HEK293T (cell line): ENCODE measurements at places on chromosomes 12 and 14.

DNA sequence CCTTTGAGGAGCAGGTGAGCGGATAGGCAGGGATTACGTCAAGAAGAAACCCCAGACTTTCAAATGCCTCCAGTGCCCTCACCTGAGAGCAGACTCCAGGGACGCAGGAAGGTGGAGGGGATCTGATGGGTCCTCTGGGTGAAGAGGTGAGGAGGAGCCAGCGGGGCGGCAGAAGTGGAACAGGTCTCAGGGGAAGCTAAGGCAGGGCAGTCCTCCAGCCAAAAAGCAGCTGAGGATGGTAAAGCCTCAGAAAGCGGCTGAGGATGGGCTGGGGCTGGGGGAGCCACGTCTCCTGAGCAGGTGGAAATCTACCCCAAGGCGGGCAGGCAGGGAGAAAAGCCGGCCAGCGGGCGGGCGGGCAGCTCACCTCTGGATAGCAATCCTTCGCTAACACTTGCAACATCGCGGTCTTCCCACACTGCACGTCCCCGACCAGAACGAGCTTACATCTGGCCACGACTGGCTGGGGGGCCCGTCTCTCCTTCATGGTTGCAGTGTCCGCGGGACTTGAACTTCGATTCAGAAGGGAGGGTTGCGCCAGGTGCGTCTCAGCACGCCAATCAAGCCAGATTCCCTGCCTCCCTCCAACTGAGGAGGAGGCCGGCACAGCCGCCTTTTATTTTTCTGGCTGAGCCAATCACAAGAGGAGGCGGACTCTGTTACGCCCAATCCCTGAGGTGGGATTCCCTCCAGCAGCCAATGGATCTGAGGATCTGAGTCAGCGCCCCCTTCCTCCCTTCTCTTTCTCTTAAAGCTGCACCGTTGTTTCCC lies at the start of gene RND1:
Gene RND1, minus strand, starts transcription at position 590 of the 771 bp plus-strand sequence. Its CDS starts 103 bp downstream, at position 487.
- peak; percentile 95 for DNase-seq

DNA sequence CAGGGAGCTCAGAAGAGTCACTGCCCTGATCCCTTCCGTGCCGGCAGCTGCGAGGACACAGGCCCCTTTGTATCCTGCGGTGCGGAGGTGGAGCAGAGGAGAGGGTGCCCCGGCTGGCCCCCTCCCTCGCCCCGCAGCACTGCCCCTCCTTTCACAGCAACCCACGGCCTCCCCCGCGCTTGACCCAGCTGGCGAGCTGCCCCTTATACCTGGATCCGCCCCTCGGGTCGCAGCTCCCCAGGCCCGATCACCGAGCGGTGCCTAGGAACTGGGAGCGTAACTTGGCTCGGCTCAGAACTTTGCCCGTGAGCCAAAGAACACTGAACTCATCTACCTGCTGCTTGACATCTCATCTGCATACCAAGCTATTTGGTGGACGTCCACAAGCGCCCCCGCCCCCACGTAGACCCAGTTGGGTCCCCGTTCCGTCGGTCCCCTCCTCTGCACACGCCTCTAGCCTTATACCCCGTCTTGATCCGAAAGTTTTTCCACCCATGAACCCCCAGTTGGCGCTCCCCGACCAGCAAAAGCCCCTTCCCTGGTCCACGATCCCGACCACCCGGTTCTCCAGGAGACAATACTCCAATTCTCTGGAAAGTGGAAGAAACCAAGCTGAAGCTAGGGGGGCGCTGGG lies 697 bp upstream of the DNAJC14 start:
- no peak for DNase-seq

GRCh38 chr12:49577589-49578315 lies 9.8 kb upstream of the MCRS1 start:
- no peak for DNase-seq

- peak; percentile 20 for DNase-seq
Observed at GRCh38 chr12:72272731-72273498, 745 bp downstream of the TRHDE start.

- no peak for DNase-seq
Observed at GRCh38 chr12:103139876-103140275, 182.4 kb downstream of the ASCL1 start.

DNA sequence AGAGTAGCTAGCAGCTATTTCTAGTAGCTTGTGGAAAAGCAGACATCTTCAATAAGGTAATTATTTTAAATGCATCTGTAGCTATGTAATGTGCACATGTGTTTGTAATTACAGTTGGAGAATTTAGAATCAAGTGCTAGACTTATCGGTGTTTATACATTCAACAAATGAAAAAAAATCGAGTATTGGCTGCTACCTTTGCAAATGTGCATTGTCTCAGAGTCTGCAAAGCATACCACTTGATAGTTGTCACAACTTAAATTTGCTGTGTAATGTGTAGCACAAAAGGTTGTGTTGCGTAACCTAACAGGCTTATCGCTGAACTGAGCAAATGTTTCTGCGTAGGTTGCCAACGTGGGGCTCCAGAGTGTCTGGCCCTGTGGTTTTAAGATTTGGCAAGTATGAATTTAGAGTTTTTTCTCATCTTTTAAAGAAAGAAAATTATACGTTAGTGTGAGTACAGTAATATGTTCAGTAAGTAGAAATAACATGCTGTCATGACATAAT lies 44.3 kb downstream of the TMTC2 start:
- DNase-seq: no peak

DNA sequence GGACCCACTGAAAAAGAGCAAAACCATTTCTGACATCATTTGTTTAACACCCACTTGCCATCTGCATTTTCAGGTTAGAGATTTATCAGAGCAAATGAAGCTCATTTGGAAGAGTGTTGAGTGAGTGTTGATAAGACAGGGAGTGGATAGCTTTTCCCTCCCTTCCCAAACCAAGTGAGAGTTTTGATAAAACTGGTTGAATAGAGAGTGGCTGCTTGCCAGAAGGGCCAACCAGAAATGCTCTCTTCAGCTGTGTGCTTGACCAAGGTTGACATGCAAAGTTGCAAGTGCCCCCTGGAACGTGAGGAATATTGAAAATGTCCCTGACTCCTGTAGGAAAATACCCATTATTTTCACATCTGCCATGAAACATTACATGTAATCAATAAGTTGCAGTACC lies 1487.0 kb upstream of the FLRT2 start:
- DNase-seq: no peak

- no peak for DNase-seq
Observed at GRCh38 chr14:37824939-37825712, 229.7 kb downstream of the TTC6 start.

DNA sequence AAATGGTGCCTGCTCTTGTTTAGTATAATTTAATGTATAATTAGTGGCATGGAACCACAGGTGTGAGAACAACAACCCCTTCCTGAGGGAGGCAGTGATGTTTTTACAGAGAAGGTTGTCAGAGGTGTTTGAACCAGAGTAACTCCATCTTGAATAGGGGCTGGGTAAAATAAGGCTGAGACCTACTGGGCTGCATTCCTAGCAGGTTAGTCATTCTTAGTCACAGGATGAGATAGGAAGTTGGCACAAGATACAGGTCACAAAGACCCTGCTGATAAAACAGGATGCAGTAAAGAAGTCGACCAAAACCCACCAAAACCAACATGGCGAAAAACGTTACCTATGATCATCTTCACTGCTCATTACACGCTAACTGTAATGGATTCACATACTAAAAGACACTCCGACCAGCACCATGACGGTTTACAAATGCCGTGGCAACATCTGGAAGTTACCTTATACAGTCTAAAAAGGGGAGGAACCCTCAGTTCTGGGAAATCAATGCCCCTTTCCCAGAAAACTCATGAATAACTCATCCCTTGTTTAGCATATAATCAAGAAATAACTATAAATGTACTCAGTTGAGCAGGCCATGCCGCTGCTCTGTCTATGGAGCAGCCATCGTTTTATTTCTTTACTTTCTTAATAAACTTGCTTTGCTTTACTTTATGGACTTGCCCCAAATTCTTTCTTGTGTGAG lies 47.8 kb upstream of the LTA4H start:
- DNase-seq: no peak

DNA sequence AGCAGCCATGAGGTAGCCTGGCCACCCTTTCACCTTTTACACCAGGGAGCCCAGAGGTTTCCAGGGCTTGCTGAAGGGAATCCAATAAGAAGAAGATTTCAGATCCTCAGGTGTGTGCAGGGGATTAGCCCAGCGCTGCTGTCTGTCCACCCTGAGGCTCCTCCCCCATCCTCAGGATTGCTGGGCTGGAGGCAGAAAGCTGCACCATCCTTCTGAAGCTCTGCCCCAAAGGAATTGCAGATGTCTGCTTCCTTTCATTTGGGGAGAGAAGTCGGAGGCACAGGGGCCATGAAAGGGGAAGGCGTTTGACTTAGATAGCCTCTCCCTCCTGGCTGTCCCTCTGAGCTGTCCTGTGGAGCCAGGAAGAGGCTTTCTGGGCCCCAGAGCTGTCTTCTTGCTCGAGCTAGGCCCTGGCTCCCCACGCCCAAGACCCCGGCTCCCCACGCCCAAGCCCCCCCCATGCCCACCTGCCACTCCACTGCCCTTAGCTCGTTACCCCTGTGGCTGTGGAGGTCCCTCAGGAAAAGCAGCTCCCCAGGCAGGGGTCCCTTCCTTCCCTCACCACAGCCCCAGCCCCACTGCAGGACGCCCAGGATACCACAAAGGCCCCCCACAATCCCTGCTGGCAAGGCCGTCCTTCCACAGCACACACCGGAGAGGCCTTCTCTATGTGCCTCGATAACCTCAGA lies 359.0 kb downstream of the CACNA1C start:
- DNase-seq: no peak

DNA sequence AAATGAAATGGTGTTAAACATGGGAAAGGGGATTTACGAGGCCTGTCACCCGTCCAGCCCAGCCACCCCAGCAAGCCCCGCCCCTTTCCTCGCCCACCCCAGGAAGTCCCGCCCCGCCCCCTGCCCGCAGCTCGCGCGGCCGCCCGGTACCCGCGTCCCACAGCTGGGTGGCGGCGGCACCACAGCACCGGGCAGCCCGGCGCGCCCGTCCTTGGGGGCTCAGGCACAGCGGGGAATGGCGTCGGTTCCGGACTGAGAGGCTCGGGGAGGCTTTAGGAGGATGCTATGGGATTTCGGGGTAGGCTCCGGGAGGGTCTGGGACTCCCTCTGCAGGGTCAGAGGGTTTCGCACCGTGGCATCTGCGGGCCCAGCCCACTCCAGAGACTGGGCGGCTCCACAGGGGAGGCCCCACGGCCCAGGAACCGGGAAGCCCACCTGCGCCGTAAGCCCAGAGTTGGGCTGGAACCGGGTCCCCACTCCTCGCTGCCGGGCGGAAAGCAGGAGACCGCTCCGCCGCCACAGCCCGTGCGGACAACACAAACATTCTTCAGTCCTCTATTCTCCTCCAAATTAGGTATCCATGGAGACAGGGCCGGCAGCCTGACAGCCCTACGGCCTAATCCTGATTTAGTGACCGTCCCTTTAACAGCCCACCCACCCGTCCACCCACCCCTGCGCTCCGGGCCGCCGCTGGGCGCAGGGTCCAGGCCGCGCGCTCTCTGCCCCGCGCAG lies 1.4 kb downstream of the FIGNL2 start:
- DNase-seq: peak; percentile 77

DNA sequence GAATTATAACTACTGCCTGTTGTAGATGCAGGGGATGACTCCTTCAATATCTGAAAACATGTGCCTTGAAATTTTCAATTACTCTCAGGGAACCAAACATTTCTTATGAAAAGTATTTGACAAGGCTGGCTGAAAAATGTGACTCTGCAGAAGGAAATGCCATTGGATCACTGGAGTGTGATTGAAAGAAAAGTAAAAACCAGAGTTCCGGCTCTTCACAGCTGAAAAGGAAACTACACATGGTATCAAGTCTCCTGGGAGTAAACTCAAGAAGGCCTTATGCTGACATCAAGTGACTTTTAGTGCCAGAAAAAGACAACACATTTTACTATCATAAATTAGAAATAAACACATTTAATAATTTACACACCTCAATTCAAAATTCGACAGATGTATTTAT lies 693.0 kb downstream of the LRFN5 start:
- no peak for DNase-seq

- DNase-seq: peak; percentile 75
Observed at GRCh38 chr12:45543887-45544286, 185.6 kb upstream of the ARID2 start.

DNA sequence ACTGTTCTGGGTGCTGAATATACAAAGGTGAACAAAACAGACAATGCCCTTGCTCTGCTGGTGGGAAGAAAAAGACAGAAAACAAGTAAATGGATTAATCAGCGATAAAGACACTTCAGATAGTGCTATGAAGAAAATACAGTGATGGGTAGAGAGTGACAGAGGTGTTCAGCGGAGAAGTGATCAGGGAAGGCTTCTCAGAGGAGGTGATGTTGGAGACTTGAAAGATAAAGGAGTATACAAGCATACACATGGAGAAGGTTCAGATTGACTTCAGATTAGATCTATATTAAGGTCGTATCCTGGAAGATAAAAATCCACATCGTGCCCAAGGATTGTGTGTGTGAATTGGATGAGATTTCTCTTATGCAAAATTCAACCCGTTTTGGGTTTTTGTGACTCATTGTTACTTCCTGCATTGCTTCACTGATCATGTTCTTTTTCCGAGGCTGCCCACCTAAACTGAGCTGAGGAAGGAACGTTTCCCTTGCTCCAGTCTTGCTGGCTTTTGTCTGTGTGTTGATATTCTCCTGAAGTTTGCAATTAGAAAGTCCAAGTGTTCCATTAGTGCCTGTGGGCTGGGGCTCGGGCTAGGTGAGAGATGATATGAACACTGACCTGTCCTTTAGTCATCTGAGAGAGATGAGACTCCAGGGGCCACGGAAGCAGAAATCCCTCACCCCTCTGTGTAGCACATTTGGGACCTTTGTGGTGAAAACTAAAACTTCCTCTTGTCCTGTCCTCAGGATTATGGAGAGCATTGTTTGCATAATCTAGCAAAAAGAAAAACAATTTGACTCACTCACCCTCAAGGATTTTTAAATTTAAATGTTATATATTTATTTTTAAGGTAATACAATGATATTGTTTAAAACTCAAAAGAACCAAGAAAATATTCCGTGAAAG lies 27.6 kb downstream of the PLXNC1 start:
- DNase-seq: no peak

DNA sequence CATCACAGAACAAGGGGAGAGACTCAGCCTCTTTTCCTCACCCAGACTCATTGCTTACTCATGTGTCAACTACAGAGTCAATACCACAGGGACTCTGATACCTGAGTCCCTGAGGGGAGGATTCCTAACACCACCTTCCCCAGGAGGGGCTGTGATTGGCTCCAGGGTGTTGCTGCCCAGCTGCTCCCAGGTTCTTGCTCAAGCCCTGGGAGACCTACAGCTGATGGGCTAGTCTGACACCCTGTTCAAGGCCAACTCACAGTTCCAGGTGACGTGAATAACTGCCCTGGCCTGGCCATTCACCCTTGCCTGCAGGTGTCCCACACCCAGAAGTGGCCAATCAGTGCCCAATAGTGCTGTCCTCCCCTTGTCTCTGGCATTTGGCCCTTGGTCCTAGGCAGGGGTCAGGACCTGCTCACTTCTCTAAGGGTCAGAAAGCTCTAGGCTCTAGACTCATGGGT lies 8.6 kb downstream of the SPRYD4 start:
- peak; percentile 2 for DNase-seq
